ENCODE measurements at places on chromosomes 3 and 15.

DNA sequence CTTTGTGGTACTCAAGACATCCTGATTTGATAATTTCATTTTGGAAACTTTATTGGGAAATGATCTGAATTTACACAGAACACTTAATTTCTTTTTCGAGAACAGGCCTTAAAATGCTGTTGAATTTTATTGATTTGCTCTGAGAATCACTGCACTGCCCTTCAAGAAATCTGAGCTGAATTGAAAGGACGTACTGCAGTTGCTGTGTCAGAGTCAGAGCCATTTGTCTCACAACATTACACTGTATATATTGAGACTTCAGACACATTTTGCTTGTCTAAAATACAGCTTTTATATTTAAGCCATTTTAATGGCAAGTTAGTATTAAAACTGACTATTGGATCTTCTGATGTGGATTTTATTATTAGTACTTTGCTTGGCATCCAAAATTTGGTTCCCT is 504.1 kb downstream of the NLGN1 start:
- DNase-seq, result no peak

DNA sequence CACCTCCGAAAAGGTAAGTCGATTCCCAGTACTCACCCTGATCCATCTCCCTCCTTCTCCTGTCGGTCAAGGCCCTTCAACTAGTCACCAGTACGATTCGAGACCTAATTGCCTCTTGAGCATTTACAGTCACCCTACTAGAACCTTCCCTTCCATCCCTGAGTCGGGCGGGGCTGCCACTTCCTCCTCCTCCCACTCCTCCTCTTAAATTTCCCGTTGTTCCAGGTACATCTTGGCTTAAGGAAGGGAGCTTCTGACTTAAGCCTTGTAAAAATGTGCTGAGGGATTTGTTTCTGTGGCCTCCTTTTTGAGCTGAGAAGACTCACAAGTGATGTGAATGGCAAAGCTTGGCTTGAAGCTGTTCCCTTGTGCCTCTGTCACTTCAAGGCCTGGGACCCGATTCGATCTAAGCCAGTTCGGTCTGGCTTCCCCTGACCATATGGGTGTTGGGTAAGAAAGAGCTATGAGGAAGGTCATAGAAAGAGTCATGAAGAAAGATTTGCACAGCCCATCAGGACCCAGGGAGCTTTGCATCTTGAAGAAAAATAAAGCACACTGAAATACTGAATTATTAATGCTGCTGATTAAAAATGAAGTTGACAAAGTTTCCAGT is 28.1 kb downstream of the LCMT2 start:
- no peak for DNase-seq

DNA sequence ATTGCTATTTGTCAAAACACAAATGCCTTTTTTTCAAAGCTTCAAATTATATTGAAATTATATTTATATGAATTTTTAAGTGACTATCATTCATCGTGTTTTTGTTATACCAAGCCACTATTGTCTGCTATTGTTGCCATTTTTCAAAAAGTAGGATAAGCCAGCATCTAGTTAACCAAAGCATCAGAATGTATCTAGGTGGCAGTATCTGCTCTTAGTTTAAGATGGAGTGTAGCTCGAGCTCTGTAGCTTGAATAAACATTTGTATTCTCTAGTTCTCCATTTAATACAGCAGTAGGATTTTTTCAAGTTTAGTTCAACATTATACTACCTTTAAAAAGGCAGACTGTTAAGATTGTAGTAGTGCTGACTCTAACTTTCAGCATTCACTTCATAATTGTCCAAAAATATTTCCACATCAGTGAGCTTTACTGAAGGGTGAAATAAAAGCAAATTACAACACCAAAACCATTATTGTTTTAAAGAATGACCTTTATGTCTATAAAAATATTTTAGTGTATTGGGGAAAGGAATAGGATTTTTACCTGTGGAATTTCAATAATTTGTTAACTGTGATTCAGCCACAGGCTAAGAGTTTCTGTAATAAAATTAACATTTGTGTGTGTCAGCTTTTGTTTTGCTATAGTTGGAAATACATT is 19.6 kb upstream of the C15orf61 start:
- DNase-seq, result no peak

- DNase-seq, result no peak
Measured at GRCh38 chr3:40620151-40620550, 95.4 kb downstream of the ZNF621 start.

DNA sequence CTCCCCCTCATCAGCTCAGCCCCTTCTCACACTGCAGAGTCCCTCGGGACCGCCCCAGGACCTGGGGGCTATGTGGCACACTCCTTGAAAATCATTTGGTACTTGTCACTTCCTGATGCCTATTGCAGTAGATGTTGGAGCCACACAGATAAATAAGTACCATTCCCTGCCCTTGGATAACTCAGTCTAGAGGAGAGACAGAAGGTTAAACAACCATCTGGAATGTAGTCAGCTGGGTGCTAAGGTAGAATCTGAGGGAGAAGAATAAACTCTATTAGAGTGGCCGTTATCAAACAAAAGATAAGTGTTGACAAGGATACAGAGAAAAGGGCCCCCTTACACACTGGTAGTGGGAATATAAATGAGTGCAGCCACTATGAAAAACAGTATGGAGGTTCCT is 112.3 kb upstream of the NR2E3 start:
- no peak for DNase-seq

- no peak for DNase-seq
Measured at GRCh38 chr3:188154809-188155574, 1.0 kb downstream of the LPP start.

DNA sequence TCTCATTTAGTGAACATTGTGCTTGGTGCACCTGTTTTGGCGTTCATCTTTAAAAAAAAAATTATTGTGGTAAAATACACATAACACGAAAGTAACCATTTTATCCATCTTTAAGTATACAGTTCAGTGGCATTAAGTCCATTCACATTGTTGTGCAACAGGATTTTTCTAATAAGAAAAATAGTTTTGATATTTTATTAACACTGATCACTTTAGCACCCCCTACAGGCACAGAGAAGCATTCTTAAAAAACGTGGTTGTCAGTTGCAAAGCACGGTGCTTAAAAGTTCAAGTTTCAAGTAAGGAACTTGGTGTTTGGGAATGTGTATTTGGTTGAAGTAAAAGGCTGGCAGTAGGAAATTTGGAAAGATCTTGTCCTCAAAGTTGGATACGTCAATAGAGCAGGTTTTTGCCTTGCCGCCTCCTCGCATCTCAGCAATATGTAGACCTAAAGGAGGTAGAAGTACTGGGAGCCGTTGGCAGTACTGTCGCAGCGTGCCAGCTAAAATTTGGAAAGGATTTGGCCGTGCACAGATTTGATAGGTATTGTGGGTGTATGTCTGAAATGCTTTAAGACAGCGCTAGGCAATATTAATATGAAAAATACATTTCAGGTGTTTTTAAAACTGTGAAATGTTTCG is 110.4 kb downstream of the LRRC28 start:
- no peak for DNase-seq

- DNase-seq, result no peak
Measured at GRCh38 chr3:149608987-149609386, 48.8 kb downstream of the WWTR1 start.

- no peak for DNase-seq
Measured at GRCh38 chr3:13548696-13549622, at the start of gene FBLN2. Gene FBLN2, plus strand, starts transcription at chr3:13549125. Its CDS starts 21,231 bp downstream, at chr3:13570356.

- no peak for DNase-seq
Measured at GRCh38 chr15:100705841-100706240, 103.5 kb downstream of the ASB7 start.

All from nucleus accumbens (tissue), 56 donors.